ENCODE measurements at places on chromosomes 7 and 10. TPM values are rescaled to one million over a fixed set of nuclear protein-coding genes. Genes with fewer than 3 reads are reported as not detected.

RASSF4 gene
- total RNA-seq = 22.7 TPM

FOXI2 gene
- total RNA-seq = 1.1 TPM

SPDYE1 gene
- total RNA-seq = not detected

TBXAS1 gene
- 13.0 TPM for total RNA-seq

TMEM229A gene
- 0.42 TPM for total RNA-seq

ELFN1 gene
- total RNA-seq = 1.7 TPM

NOS3 gene
- 50.7 TPM for total RNA-seq

PALD1 gene
- 11.0 TPM for total RNA-seq

RAB19 gene
- total RNA-seq = 3.7 TPM

IKZF1 gene
- 15.2 TPM for total RNA-seq

BICC1 gene
- 13.5 TPM for total RNA-seq

MYH16 gene
- total RNA-seq = not detected

TMEM273 gene
- total RNA-seq = 26.6 TPM

TAF5 gene
- 1.6 TPM for total RNA-seq

CYP26C1 gene
- total RNA-seq = 0.10 TPM

CAV1 gene
- 127 TPM for total RNA-seq

HKDC1 gene
- 0.10 TPM for total RNA-seq

PITX3 gene
- total RNA-seq = not detected

NAMPT gene
- total RNA-seq = 190 TPM

FEZF1 gene
- not detected for total RNA-seq

MAT1A gene
- total RNA-seq = 0.75 TPM

CLCN1 gene
- 0.31 TPM for total RNA-seq

GTF2IRD1 gene
- total RNA-seq = 30.0 TPM

SSMEM1 gene
- not detected for total RNA-seq

TWNK gene
- 13.7 TPM for total RNA-seq

ANKRD2 gene
- total RNA-seq = 1.1 TPM

NAPEPLD gene
- total RNA-seq = 14.7 TPM

ANKRD16 gene
- total RNA-seq = 10.2 TPM

PNLIPRP2 gene
- not detected for total RNA-seq

FAM131B gene
- total RNA-seq = 0.57 TPM

DPYSL4 gene
- 2.1 TPM for total RNA-seq
